ENCODE measurements at places on chromosomes 16 and 17.

GRCh38 chr17:18191967-18192366 is 8.3 kb downstream of the ALKBH5 start:
- DNase-seq, result no peak

DNA sequence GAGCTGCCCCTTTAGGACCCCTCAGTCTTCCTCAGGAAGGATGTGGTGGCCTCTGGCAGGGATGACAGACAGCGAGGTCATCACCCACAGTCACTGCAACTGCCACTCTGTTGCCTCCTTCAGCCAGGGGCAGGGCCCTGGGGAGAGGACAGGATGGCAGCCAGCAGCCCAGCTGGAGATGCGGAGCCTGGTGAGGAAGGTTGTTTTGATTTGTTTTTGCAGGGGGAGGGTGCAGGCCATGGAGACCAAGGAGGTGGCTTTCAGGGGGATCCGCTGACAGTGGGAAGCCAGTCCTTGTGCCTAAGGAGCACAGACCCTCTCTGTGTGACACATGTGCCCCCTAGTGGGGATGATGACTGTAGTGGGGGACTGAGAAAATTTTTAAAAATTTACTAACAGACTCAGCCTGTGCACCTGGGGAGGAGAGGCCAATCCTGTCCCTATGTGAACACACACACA is 7.4 kb downstream of the PRCD start:
- DNase-seq, result peak; percentile 87

DNA sequence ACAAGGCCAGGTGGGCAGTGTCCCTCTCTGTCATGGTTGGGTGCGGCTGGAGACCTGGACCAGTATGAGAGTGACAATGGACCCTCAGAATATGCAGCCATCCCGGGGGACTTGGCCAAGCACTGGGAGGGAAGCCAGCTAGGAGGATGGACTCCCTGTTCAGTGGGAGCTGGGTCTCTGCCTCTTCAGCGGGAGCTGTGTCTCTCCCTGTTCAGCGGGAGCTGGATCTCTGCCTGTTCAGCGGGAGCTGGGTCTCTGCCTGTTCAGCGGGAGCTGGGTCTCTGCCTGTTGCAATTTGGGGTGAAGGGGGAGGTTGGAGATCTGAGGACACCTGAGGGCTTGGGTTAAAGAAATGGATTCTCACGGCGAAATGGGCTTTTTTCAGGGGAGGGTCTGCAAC is 3.8 kb upstream of the PRSS33 start:
- DNase-seq, result no peak

DNA sequence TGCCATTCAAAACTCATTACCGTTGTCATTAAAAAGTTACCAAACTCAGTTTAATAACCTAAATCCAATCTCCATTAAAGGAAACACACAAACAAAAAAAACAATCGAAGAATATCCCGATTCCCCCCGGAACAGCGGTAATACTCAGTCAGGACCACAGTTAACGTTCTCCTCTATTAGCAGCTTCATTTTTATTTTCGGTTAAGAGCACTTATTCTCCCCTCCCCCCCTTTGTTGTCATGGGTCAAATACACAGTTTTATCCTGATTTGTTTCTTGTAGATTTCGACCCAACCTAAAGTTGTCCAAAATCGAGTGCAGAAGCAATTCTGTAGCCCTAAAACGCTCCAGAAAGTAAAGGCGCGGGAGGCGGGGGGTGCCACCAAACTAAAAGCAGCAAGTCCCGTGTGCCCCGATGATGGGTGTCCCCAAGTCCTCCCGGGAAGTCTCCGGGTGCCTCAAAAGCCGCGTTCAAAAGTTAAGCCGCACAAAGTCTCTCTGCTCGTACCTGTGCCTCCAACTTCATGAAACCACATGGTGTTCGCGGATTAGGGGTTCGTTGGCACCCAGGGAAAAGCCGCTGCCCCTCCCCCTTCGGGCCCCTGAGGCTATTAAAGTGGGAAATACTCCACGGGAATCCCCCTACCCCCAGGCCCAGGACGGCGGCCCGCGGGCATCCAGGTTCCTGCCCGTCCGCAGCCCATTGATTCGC is 996 bp downstream of the SUMO2 start:
- no peak for DNase-seq

GRCh38 chr16:81821436-81822128 is 42.5 kb downstream of the PLCG2 start:
- no peak for DNase-seq

DNA sequence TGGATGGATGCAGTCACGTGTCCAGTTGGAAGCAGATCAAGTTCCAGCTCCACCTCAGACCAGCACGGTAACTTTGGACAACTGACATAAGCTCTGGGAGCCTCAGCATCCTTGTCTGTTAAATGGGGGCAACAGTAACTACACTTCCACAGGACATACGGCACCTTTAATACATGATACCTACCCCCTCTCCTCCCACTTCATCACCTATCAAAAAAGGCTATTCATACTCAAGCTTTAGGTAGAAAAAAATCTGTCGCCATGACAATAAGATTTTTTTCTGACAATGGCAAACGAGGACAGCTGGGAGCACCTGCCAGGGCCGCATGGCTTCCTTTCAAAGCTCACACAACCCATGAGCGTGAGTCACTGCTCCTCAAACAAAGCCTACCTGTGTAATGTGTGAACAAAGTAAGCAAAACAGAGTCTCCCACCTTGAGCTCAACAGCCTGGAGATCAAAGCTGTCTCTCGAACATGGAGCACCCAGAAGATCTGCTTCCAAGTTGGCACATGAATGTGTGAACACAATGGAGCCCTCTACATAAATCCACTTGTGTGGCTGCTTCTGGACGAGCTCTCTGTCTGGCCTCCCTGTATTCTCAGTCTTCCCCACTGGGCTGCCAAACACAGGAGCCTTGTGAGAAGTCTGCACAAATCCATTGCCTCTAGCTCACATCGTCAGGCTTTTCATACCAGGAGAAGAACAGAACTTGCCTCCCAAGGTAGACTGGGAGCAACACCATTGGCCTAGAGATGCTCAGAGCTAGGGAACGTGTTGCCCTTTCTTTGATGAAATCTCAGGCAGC is 459.7 kb downstream of the SOX9 start:
- DNase-seq, result peak; percentile 51

DNA sequence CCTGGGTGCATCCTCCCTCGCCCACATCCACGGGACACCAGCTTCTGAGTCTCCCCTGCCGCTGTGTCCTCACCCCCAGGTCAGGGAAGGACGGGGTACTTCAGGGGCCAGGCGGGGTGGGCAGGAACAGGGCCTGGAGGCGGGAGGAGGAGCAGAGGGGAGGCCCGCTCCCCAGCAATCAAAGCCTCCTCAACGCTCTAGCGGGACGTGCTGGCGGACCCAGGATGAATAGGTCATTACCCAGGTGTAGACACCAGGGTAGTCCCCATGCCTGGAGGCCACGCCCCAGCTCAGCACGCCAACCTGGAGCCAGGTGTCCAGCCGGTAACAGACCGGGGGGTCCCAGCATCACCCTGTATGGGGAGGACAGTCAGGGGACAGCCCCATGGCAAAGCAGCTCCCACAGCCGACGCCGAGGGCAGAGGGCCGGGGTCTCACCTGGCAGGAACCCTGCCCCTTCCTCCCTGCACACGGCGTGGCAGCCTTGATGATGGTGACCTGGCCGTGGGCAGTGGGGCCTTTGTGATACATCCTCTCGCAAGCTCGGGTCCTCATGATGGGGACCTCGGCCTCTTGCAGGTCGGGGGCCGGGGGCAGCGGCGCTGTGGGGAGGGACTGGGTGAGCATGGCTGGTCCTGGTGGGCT is 24.2 kb downstream of the TPSD1 start:
- DNase-seq, result no peak

GRCh38 chr16:70418274-70418992 is 20.5 kb downstream of the ST3GAL2 start:
- DNase-seq, result no peak

GRCh38 chr17:74987909-74988711 is 678 bp downstream of the CDR2L start:
- peak; percentile 45 for DNase-seq

DNA sequence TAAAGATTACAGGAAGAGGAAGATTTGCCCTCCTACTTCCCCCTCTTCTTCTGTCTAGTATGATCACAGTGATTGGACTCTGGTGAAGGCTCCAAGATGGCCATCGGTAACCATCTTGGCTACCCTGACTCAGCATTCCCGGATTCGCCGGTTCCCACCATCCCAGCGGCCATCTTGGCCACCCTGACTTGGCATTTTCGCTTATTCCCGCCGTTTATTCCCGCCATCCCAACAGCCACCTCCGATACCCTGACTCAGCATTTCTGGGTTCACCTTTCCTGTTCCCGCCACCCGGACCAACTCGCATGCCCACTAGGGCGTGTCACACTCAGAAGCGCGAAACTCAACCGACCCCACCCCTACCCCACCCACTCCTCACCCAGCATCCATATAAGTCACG is 95.4 kb upstream of the GRIN2A start:
- DNase-seq, result no peak

DNA sequence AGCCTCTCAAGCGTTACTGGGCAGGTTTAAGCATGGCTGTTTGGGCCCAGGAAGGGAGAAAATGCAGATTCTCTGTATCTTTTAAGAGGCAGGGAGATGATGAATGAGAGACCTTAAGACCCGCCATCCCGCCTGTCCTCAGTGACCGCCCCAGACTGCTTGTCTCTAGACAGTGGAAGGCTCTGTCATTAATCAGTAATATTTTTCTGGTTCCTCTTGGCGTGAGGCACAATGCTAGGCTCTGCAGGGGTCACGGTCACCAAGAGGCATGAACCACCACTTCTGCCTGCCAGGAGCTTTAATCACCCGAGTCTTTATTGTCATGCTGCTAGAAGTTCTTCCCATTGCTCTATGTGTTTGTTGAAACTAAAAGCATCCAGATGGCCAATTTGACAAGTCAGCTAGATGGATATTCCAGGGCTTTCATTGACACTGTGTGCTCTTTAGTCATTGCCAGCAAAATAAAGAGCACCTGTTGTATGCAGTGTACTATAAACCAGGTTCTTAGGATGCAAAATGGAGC is 3.2 kb downstream of the SLC6A2 start:
- no peak for DNase-seq

DNA sequence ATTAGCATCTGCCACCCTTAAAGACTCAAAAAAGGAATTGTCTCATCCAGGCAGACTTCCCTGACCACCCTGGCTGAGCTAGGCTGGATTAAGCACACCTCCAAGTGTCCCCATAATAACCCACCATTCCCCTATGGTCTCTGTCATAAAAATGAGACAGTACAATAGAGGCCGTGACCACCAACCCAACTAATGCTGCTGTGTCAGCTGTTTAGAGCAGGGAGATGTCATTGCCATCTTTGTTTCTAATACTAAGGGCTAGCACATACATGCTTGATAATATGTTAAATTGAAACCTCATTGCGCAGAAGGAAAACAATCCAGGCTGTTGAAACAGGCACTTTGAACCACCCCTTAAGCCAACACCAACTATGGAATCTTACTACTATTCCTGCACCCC is 7.2 kb upstream of the ADAMTS18 start:
- no peak for DNase-seq

DNA sequence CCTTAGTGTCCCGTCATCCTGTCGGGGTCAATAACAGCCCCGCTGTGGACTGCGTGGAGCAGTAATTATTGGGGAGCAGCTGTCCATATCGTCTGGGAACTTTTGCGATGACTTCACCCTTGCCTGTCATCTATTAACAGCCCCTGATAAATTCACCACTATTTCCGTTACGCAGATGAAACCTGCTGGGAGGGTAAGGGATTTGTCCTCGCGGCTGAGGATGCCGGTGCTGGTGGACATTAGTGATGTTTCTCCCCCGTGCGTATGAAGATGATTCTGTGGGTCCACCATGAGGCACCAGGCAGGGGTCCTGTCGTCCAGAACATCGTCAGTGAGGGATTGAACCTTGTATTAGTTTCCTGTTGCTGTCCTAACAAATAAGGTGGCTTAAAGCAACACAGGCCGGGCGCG is 1.0 kb downstream of the FLYWCH2 start:
- DNase-seq, result no peak

- DNase-seq, result no peak
Measured at GRCh38 chr17:49409066-49409465, 5.6 kb downstream of the PHB1 start.

DNA sequence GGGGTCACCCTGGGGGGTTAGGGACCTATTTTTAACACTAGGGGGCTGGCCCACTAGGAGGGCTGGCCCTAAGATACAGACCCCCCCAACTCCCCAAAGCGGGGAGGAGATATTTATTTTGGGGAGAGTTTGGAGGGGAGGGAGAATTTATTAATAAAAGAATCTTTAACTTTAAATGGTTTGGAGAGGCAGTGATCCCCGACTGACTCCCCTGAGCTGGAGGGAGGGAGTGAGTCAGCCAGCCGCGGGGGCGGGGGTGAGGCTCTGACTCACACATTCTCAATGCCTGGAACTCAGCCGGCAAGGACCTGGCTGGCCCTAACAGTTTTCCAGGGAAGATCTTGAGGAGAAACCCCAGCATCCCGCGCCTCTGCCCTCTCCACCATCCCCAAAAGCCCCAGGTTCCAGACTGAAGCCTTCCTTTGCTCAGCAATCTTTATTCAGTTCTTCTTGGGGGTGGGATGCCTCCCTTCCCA is 1.5 kb downstream of the HCFC1R1 start:
- peak; percentile 32 for DNase-seq
